CD8-positive, alpha-beta memory T cell (primary cell): ENCODE measurements at places on chromosomes 5 and 9. TPM values are rescaled to one million over a fixed set of nuclear protein-coding genes. Genes with fewer than 3 reads are reported as not detected.

PRRX2 gene
- total RNA-seq, result 0.66 TPM

DNA sequence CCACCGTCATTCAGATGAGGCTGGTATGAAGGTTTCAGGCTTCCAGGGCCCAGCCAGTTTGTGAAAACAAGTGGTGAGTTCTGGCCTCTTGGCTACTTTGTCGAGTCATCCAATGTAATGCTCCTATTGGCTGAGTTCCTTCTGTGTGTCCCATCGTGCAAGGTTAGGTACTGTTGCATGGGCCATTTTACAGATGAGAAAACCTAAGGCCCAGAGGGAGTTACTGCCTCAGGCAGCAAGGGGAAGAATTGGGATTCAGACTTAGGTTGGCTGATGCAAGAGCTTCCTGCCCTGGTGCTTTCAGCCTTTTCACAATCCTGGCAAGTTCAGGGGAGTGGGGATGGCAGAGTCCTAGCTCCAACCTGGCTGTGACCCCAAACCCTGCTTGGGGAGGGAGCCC lies 17.4 kb upstream of the PITX1 start:
- H3K4me1 ChIP-seq, result no peaks in the 10 kb centered on the region
- no peak overlapping the region for H3K4me3 ChIP-seq
- no peak for DNase-seq
- no peaks in the 10 kb centered on the region for H3K36me3 ChIP-seq

SLC35D2 gene
- total RNA-seq, result 7.9 TPM

GRCh38 chr5:4233671-4234070 lies 638.0 kb downstream of the IRX1 start:
- H3K27me3 ChIP-seq, result no peaks in the 10 kb centered on the region
- no peak overlapping the region for H3K27ac ChIP-seq
- H3K4me3 ChIP-seq, result no peak overlapping the region
- no peaks in the 10 kb centered on the region for H3K36me3 ChIP-seq

GGTA1 gene
- total RNA-seq, result not detected

GRCh38 chr5:135493406-135494180 lies 41.4 kb upstream of the TIFAB start:
- H3K4me3 ChIP-seq, result no peak overlapping the region
- no peaks in the 10 kb centered on the region for H3K4me1 ChIP-seq
- no peaks in the 10 kb centered on the region for H3K36me3 ChIP-seq

GRCh38 chr5:173452119-173452905 lies 124.1 kb upstream of the STC2 start:
- no peak overlapping the region for H3K4me3 ChIP-seq
- no peaks in the 10 kb centered on the region for H3K36me3 ChIP-seq
- DNase-seq, result no peak

- H3K4me3 ChIP-seq, result no peak overlapping the region
- no peaks in the 10 kb centered on the region for H3K36me3 ChIP-seq
- no peak for DNase-seq
- no peaks in the 10 kb centered on the region for H3K4me1 ChIP-seq
- H3K27me3 ChIP-seq, result no peaks in the 10 kb centered on the region
- H3K27ac ChIP-seq, result no peak overlapping the region
Observed at GRCh38 chr9:95102001-95102433, 215.5 kb downstream of the FANCC start.
